ENCODE measurements at places on chromosomes 11 and 22. TPM values are rescaled to one million over a fixed set of nuclear protein-coding genes. Genes with fewer than 3 reads are reported as not detected.

The RAG2 gene
- total RNA-seq, result not detected

The AQP11 gene
- 0.23 TPM for total RNA-seq

DNA sequence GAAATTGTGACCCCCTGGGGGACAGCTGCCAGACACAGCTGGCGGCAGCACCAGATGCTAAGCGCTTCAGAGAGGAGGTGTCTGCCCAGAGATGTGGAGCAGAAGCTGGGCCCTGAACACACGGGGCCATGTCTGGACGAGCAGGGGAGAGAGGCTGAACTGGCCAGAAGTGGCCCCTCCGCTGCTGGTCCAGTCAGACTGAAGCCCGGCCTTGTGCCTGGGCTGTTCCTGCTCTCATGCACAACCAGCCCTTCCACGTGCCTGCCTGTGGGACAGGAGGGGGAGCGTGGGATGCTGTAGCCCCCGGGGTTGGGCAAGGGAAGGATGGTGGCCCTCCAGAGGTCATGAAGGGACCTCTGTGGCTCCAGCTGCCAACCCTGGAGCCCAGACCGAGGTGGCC lies 1.8 kb downstream of the ADM2 start:
- DNase-seq, result no peak

DNA sequence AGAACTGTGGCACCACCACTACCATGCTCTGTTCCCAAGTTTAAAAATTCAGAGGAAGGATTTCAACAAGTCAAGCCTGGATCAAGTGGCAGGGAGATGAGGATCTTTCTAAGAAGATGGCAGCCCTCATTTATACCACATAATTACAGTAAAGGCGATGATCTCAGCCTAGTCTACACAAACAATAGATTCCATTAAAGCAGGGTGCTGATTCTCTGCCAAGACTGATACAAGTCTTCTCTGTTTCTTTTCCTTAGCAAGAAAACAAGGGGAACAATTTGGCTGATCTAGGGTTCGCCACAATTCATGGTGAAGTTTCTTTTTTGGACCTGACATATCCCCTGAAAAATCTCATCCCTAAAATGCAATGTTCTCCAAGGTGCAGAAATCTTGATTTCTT lies 73.9 kb downstream of the PPFIBP2 start:
- DNase-seq, result no peak

- no peak for DNase-seq
Measured at GRCh38 chr11:26410706-26411366, 78.9 kb downstream of the ANO3 start.

- no peak for DNase-seq
Measured at GRCh38 chr22:22118987-22119386, 125.6 kb upstream of the VPREB1 start.

- peak; percentile 49 for DNase-seq
Measured at GRCh38 chr11:69912911-69913451, 93.8 kb upstream of the FGF3 start.

DNA sequence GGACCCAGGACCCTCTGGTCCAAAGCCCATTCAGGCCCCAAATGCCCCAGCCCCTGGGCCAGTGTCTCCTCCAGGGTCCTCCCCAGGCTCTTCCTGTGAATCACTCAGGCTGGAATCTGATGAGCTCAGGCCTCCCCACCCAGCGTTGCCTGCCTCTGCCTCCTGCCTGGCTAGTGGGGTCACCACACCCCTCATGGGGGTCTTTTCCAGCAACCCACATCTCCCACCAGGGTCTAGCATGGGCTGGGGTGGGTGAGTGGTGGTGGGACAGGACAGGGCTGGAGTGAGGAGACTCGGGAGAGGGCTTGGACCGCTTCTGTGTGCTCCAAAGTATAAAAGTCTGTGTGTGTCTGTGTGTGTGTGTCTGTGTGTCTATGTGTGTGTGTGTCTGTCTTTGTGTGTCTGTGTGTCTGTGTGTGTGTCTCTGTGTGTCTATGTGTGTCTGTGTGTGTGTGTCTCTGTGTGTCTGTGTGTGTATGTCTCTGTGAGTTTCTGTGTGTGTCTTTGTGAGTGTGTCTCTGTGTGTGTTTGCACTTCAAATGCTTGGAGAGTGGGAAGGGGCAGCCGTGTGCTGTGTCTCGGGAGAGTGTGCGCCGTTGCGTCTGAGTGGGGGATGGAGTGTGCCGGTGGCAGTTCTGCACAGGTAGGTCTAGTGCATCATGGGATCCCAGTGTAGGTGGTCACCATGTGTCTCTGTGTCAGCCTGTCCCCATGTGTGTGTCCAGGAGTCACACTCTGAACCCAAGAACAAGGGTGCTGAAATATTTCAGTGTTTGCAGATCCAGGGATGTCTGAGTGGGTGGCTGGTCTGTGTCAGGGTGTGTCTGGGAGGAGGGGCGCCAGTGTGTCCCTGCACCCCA lies 8.8 kb downstream of the RIN1 start:
- peak; percentile 79 for DNase-seq

- DNase-seq, result no peak
Measured at GRCh38 chr11:16468735-16469453, 112.5 kb upstream of the SOX6 start.

GRCh38 chr11:96309016-96309642 lies 33.9 kb downstream of the MAML2 start:
- DNase-seq, result peak; percentile 40

DNA sequence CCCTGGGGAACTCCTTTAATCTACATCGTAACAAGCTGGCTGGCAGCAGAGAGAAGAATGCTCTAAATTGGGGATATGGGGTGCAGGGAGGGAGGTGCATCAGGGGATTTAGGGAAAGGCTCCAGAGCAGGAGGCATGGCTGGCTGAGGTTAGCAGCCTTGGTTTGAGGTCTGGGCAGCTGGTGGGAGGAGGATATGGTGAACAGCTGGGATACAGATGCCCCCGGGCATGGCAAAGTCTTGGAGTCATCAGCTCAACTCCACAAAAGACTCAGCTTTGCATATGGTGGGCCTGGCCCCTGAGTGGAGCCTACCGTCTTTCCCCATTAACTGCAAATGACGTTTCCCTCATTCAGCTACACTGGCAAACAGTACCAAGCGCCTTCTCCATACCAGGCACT lies 5.4 kb downstream of the FAM83F start:
- DNase-seq, result no peak

DNA sequence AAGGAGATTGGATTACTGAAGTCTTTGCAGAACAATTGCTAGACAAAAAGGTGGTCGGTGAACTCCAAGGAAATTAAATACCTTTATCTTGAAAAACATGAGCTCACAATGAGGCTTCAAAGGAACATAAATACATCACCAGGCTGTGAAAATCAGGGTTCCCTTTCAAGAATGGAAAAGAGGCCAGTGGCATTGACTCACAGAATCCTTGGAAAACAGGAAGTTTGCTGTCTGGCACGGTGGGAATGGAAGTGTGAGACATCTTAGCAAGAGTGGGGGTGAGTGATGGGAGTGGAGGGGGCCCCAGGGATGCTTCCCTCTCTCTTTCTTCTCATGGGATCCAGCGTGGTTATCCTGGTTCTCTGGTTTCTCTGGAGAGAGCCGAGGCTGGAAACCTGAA lies 48.9 kb upstream of the TBCEL start:
- peak; percentile 74 for DNase-seq

DNA sequence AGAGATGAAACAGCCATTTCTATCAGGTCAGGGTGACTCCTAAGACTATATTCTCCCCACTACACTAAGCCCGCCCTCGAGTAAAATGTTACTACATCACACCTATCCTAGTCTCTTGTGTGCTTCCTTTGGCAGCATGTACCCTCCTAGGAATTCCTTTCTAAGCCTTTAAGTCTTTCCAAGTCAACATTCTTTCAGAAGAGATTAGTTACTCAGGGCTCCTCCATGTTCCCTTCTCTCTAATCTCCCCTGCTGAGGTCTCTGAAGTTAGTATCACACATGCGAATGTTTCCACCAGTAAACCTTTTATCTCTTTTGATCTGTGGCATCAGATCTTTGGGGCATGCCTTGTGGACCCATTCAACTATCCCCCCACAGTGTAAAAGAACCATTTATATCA lies 873.7 kb upstream of the FAT3 start:
- no peak for DNase-seq

- DNase-seq, result peak; percentile 42
Measured at GRCh38 chr11:14418801-14419417, 59.9 kb upstream of the RRAS2 start.

DNA sequence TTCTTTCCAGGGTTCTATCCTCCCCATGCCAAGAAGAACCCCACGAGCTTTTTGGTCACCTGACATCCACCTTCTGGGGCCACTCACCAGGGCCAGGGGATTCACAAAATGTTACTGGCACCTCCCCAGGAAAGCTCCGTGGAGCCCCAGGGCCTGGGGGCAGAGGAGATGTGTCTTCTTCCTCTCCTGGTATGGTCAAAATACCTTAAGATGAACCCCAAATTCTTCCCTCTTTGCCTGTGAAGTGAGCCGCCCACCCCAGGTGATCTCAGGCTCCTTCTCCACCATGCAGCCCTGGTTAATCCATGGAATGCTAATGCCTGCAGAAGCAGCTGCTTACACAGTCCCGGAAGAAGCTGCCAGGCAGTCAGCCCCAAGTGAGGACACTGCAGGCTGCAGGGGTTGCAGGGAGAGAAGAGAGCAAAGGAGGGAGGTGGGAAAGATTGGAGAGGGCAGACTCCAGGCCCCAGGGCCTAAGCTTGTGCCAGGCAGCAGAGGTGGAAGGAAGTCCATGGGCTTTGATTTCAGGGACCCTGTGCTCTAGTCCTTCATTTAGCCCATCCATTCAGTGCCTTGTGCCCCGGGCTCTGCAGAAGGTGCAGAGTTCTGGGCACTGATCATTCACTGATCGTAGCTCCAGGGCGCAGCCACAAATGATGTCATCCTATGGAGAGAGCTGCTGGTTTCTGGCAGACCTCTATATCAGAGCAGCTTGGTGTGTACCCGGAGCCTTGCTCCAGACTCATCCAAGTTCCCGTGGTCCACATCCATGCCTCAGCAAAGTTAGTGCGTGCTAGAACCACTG lies 127.9 kb upstream of the NECTIN1 start:
- no peak for DNase-seq

GRCh38 chr11:529728-530411 lies 5.5 kb downstream of the HRAS start:
- no peak for DNase-seq
